Chondrocyte (in vitro differentiated cells): ENCODE measurements at places on chromosomes 11 and 22. TPM values are rescaled to one million over a fixed set of nuclear protein-coding genes. Genes with fewer than 3 reads are reported as not detected.

Gene APOA1
- total RNA-seq = not detected in 3 replicates

Gene SUSD2
- 0.34 to 1.00 TPM (median 0.65 TPM) in 3 replicates for total RNA-seq

Gene FJX1
- total RNA-seq = 15.2 to 22.8 TPM (median 15.9 TPM) in 3 replicates

Gene NPAS4
- 0.60 to 1.7 TPM (median 1.2 TPM) in 3 replicates for total RNA-seq

Gene OR56A5
- total RNA-seq = not detected in 3 replicates

Gene RAG2
- not detected in 3 replicates for total RNA-seq

Gene PTPN5
- not detected in 3 replicates for total RNA-seq

Gene MUC2
- total RNA-seq = not detected in 3 replicates

Gene DDTL
- not detected in 3 replicates for total RNA-seq

Gene SYT12
- 7.2 to 15.3 TPM (median 7.2 TPM) in 3 replicates for total RNA-seq

Gene CCDC157
- total RNA-seq = 2.1 to 3.1 TPM (median 2.3 TPM) in 3 replicates

Gene TMEM132A
- total RNA-seq = 41.3 to 72.0 TPM (median 69.8 TPM) in 3 replicates

Gene SAA4
- not detected in 3 replicates for total RNA-seq

Gene NRIP3
- 1.6 to 3.5 TPM (median 2.9 TPM) in 3 replicates for total RNA-seq

Gene DRICH1
- total RNA-seq = not detected in 3 replicates

Gene FAM180B
- total RNA-seq = not detected in 3 replicates

Gene CLDN5
- total RNA-seq = not detected in 3 replicates

Gene IGSF22
- not detected in 3 replicates for total RNA-seq

Gene FXYD6
- total RNA-seq = 0.53 to 3.0 TPM (median 2.8 TPM) in 3 replicates

Gene RAG1
- total RNA-seq = 1.1 to 1.6 TPM (median 1.3 TPM) in 3 replicates

Gene CCDC89
- total RNA-seq = 0.26 to 0.30 TPM (median 0.29 TPM) in 3 replicates

Gene MPPED2
- not detected in 3 replicates for total RNA-seq
